ENCODE measurements at places on chromosomes 5 and 9.

DNA sequence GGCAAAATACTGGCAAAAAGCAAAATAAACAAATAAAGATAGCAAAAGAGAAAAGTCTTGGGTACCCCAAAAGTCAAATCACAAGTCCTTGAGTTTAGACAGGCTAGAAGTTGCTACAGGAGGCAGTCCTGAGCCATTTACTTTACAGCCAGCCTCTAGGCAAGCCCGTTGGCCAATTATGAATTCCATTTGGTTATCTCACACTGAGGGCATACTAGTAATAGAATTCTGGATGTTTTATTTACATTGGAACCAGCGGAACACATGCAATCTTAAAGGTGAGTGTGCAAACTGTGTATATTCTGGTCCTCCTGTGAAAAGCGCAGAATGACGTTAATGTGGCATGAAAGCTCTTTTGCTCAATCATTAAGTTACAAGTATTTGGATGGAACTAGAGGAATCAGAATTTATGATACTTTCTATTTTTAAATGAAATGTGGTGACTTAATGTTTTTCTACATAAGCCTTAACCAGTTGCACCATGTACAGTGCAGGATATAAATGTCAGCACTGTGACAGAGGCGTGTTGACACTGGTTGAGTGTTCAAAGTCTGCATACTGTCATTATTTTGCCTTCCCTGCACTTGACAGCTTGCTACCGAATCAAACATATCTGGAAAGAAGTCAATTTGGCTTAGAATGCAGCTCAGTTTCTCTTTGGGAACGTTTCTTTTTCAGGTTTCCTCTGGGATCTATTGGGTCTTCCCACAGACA, 7.9 kb downstream of the GDNF start:
- no peak for DNase-seq

DNA sequence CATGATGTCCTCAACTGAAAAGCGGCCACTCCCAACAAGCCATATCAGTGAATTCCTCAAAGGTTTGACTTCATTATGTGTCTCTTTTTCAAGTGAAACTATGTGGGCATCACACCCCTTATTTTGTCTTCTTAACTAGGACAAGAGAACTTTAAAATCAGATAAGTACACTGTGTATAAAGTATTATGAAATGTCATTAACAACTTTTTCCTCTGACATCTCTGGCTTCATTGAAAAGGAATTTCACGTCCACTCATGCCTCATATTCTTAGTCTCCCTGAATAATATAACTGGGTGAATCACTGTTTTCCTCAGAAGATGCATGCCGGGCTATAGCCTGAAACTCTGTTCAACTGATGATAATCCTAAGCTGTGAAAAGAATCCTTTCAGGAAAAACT, 415.8 kb downstream of the ACTL7B start:
- no peak for DNase-seq

- DNase-seq = no peak
Observed at GRCh38 chr9:88531920-88532698, 2.9 kb upstream of the NXNL2 start.

DNA sequence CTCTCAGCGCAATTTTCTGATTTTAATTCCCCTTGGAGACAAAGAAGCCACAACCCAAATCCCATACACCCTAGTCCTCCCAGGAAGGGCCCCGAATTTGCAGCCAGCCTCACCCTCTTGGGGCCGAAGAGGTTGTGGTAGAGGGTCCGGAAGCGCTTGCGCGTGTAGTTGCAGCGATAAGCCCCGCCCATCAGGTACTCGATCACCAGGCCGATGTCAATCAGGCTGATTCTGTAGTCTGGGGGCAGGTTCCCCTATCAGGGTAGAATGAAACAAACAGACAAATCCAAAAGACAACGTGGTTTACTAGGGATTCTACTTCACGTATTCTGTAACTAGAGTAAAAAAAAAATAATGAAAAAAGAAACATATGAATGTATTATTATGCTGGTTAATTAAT, 210.6 kb upstream of the KLF9 start:
- DNase-seq = no peak

GRCh38 chr5:138096363-138096762, 12.5 kb downstream of the WNT8A start:
- no peak for DNase-seq

- DNase-seq = no peak
Observed at GRCh38 chr5:111070272-111071134, 1.0 kb upstream of the TSLP start.

- DNase-seq = no peak
Observed at GRCh38 chr9:135252980-135253304, 165.5 kb downstream of the OLFM1 start.

GRCh38 chr9:98971915-98972223, 28.2 kb downstream of the COL15A1 start:
- DNase-seq = no peak

DNA sequence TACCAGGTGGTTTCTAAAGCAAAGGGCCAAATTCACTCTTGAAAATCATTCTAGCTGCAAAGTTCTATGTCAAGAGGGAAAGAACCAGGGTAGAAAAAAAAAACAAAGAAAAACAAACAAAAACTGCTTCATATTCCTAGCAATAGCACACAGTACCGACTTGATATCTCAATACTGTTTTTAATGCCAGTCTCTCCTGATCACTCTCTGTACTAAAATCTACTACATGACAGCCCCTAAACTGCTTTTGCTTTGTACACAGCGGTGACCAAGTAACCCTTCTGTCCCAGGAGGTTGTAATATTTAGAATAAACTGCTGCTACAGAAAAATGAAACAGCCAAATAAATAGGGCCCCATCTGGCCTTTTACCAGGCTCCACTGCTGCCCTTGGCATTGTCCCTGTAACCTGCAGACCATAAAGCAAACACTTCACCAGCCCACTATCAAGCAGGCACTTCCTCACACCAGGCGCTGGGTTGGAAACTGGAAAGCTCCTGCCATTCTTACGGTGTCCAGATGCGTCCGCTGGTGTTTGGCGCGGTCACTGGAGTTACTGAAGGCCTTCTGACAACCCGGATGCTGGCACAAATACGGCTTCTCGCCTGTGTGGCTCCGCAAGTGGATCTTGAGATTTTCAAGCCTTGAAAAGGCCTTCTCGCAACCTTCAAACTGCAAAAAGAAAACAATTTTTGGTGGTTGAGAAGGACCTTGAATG, 363.2 kb downstream of the GLIS3 start:
- no peak for DNase-seq

- DNase-seq = no peak
Observed at GRCh38 chr5:159002171-159002570, 97.5 kb downstream of the EBF1 start.

DNA sequence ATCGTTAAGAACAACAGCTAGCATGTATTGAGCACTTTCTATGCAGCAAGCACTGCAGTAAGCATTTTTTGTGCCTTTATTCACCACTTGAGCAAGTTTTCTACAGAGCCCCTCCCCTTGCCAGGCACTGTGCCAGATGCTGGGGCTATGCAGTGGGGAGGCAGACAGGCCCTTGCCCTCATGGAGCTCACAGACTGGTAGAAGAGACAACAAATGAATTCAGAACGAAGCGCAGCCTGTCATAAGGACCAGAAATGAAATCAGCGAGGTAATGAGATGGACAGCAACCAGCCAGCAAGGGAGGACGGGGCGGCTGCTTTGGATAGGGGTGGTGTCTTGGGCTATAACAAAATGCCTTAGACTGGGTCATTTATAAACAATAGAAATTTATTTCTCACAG, 68.8 kb downstream of the C9orf50 start:
- DNase-seq = no peak

GRCh38 chr9:111872886-111873285, 23.7 kb upstream of the UGCG start:
- no peak for DNase-seq

DNA sequence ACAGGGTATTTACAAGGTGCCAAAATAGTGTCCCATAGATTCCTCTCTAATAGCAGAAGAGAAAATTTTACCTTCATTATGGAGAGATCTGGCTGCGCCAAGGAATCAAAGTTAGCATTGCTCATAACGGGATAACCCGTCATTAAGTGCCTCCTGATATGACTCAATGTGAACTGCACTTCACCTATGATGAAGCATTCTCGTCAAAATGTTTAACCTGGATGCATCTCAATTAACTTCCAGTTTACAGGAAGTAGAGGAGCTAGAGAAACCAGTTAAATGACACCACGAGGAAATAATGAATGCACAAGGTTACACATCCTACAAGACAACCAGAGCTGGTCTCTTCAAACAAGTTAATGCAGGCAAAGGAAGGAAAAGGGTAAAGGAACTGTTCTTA, 17.2 kb downstream of the FBXW11 start:
- no peak for DNase-seq

GRCh38 chr9:129359916-129360536, 182.0 kb upstream of the IER5L start:
- DNase-seq = no peak

DNA sequence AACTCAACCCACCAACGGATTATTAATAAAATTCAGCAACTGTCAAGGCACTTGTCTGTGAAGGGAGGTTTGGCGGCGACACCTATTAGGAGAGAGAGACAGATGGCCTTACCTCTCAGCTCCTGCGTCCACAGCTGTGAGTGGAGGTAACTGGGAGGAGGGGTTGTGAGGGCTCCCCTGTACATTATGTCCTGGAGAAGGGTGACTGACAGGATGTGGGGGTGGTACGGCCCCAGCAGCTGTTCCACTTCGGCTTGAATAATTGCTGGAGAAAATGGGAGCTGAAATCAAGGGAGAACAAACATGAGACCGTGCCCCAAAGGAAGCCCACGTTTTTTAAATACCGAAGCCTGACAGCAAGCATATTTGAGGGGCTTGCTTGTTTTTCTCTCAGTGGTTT, 353.5 kb upstream of the RFX3 start:
- no peak for DNase-seq

GRCh38 chr5:156482818-156483217, 155.9 kb downstream of the SGCD start:
- DNase-seq = no peak

DNA sequence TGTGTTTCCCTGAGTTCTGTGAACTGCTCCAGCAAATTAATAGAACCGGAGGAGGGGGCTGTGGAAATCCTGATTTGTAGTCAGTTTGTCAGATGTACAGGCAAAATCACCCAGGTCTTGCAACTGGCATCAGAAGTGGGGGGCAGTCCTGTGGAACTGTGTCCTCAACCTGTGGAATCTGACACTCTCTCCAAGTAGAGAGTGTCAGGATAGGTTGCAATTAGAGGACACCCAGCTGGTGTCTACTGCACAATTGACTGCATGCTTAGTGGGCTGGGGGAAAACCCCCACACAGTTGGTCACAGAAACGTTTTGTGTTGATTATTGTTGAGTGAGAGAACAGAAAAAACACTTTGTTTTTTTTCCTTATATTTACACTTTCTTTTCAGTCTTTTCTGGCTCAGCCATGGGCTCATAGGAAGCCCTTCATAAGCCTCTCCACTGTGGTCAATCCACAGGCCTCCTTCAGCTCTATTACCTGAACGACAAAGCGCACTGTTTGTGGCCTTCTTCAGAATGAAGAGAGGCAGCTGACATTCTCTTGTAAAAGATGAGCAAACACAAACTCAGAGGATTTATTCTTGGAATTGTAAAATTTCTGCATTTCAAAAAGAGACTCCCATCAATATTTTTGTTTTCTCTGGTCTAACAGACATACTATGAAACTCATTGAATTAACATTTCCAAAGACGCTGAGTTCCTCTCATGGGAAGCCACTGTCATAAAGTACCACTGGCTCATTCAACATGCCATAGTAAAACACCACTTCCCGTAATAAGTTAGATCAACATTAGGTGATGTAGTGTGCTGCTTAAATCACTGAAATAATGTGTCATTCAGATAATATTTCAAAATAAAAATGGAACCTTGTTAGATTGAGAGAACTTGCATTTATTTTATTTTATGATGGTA, 348.9 kb upstream of the RFX3 start:
- no peak for DNase-seq

DNA sequence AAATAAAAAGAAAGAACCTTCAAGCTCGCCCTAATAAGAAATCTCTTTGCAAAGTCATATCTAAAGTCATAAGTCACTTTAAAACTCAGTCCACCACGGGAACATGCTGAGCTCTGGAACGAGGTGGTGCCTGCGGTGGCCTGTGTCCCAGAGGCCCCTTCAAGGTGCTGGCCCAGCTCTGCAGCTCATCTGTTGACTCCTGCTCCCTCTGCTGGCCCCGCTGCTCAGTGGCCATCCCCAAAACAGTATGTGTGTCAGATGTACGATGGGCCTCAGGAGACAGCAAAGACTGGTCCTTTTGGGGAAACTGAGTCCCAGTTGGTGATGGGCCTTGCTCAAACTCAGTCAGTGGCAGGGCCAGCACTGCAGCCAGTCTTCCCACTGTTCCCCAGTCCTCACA, 22.8 kb upstream of the FOXB2 start:
- no peak for DNase-seq

DNA sequence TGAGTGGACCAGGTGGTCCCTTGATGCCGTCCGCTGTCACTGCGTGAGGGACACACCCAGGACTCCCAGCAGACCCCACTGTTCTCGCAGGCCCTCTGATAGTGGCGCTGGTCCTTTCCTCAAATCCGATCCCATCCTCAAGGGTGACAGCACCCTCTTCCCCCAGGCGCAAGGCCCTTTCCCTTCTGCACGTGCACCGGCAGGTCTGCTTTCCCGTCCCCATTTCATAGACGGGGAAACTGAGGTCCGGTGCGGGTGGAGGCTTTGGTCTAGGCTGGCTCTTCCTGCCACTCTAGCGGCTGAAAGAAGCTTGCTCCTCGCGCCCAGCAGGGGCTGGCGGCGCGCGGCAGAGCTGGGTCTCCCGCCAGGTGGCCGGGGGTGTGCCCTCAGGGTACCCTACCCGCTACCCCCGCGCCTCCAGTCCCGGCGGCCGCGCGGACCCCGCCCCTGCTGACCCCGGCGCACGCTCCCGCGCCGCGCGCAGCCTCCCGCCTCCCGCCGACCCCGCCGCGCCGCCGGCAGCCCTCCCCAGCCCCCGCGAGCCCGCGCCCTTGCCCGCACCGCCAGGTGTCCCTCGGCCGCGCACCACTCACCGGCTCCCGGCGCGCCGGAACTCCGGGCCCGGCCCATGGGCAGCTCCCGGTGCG, 453 bp downstream of the RASGEF1C start:
- DNase-seq = no peak

DNA sequence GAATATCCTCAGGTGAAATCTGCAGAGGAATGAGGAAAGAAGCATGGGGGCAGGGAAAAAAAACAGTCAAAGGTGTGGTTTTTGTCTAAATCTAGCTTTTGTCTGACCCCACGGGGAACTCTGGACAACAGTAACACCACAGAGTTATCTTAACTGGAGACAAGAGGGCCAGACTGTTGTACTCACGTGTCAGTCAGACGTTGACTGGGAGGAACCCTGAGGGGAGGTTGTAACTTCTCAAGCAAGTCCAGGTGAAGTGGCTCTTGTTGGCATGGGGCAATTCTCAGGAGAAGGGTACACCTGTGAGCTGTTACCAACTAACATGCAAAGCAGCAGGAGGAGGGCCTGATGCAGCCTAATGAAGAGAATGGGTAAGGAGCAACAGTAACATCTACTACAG, 44.1 kb upstream of the SHISAL2B start:
- DNase-seq = no peak

- no peak for DNase-seq
Observed at GRCh38 chr9:127229691-127230417, 34.7 kb upstream of the GARNL3 start.

- DNase-seq = no peak
Observed at GRCh38 chr9:110835859-110836271, 167.3 kb downstream of the MUSK start.

- no peak for DNase-seq
Observed at GRCh38 chr5:80976985-80977384, 16.8 kb downstream of the RASGRF2 start.
